ENCODE measurements at places on chromosomes 3 and 15.

GRCh38 chr3:177948716-177949425, 587.4 kb upstream of the KCNMB2 start:
- DNase-seq, result no peak

DNA sequence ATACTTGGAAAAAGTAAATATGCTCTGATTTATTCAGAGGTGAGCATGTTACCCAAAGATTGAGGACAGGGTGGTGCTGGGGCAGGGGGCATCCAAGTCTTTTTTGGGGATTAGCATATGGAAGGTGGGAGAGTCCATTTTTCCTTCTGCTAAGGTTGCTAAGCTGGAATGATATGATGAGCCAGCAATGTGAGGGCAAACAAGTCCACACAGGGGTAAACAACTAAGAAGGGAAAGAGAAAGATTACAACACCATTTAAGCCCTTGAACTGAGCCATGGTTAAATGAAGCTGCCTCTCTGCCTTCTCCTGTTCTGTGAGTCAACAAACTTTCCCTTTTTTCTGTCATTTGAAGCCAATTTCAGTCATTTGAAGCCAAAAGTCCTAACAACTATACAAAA, 89.0 kb downstream of the RPL22L1 start:
- DNase-seq, result no peak

DNA sequence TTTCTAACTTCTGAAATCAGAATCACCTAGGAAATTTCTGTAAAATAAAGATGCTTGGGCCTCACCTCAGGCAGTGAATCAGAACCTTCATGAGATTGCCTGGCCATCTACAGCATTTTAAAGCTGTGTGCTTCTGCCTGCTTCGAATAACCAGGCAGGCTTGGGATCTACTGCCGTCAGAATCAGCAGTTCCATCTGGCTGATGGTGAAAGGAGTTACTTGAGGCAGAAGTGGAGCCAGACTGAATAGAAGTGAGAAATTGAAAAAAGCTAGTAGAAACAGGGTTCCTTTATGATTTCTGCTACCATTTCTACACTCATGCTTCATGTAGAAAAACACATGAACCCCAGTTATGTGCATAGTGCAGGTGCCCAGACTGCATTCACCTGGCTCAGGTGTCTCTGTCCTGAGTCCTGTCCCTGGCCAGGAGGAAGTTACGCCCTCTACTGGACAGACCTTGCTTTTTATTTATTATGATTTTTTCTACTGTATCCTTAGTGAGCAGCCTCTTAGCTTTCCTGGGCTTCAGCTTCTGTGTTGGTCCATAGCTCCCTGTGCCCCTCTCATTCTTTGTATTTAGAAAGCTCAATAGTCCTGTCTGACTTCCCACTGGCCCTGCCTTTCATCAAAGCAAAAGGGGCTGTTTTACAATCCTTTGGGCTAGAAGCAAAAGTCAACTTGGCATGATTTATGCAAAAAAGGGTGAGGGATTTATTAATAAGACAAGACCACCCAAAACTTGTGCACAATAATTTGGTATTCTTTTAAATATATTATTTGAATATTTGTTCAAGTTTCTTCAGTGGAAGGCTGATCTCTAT, 200.8 kb upstream of the GOLGA6L4 start:
- no peak for DNase-seq

- no peak for DNase-seq
These were observed 130.3 kb downstream of the CHDH start for GRCh38 chr3:53715815-53716483.

DNA sequence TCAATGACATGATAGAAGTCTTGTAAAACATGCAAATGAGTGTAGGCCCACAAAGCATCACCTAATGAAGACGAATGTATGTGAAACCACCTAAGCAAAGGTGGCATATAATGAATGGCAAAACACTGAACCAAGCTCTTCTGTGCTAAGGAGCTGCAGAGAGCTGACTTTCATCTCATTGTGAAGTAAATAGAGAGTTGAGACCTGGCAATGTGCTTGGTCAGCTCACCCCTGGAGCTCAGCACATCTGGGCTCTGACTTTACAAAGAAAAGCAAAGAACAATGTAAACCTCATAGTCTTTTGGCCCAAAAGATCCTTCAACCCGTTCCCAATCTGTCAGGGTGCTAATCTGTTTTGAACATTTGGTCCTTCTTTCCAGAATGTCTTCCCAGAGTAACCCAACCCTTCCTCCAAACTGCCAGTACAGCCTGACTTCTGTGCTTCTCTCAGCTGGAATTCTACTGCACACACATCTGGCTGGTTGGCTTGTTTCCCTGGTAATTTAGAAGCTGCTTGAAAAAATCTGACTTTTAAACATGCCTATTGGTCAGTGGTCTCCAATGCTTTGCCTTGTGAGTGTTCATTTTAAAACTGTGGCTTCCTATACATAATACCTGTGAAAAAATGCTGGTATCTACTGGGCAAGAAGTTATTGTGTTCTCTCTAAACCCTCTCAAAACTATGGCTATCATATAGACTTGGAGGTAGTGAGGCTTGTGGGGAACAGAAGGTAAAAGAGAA, 101.7 kb downstream of the CD200R1L start:
- DNase-seq, result no peak

DNA sequence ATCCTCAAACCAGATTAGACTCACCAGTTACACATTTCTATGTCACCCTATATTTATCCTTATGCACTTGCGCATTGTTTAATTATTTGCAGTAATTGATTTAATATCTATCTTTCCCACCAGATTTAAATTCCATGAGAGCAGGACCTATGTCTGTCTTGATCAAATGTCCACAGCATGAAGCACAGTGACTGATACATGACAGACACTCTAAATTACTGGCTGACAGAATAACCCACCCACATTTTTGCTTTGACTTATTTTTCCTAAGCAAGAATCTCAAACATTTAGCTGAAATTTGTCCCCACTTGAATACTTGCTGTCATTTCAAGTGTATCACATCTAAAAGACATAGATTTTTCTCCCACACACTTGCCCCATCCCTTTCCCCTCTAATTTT, 7.5 kb downstream of the CD200R1 start:
- DNase-seq, result no peak

DNA sequence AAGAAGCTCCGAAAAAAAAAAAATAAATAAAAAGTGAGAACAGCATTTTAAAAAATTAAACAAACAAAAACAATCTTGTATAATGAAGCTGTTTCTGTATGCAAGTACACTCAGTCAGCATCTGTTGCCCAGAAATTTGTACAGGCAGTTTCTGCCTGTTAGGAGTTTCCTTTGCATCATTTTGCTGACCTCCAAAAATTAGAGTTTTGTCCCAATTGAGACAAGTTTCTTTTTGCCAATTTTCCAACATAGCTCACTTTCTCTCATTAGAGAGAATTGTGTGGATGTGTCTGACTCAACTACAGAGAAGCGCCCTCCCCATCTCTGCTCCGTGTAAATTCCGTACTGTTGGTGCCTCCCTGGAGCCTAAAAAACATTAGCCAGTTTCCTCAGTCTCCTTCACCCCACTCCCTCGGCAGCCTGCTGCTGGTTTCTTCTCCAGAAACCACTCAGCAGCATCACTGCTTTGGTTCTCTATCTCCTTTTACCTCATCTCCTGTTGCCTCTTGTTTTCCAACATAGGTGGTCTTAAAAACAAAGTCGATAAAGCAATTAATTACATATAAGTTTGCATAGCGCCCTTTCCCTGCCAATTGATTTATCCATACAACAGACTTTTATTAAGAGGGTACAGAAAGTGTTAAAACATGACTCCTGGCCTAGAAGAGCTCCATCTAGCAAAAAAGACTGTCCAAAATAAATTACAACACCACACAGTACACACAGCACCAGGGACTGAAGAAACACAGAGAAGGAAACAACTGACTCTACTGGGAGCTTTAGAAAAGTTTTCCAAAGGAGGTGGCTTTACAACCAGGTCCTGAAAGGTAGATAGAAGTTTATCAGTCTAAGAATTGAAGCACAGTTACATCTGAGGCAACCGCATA, 286.7 kb downstream of the SHOX2 start:
- no peak for DNase-seq

DNA sequence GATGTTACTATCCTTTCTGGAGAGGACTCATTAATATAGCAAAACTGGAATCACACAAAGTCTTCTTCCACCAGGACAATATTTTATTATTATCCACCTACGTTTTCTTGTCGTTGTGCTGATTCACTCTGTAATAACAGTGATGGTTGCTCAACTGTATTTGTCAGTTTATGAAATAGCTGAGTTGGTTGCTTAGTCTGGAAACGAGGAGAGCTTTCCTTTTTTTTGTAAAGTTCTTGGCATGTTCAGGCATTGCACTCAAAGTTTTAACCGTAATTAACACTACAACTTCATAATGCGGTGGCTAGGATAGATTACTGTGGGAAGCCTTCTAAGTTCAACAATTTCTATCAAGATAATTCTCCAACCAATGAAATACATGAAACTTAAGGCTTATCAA, 131.2 kb downstream of the RAP2B start:
- DNase-seq, result no peak

DNA sequence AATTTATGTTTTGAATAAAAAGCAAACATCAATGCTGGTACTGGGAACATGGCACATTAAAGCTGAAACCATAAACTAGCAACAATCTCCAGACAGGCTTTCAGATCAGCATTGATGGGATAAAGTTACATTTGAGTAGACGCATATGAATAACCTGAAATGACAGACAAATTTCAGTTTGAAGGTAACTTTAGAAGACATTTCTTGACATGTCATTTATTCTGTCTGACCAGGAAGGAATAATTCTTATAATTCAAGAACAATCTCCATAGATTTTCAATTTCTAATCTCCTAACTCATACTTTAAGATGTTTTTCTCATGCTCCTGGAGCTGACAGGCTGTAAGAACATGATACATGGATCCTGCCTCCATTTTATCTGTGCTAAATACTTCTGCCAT, 69.8 kb downstream of the PLCH1 start:
- DNase-seq, result no peak

DNA sequence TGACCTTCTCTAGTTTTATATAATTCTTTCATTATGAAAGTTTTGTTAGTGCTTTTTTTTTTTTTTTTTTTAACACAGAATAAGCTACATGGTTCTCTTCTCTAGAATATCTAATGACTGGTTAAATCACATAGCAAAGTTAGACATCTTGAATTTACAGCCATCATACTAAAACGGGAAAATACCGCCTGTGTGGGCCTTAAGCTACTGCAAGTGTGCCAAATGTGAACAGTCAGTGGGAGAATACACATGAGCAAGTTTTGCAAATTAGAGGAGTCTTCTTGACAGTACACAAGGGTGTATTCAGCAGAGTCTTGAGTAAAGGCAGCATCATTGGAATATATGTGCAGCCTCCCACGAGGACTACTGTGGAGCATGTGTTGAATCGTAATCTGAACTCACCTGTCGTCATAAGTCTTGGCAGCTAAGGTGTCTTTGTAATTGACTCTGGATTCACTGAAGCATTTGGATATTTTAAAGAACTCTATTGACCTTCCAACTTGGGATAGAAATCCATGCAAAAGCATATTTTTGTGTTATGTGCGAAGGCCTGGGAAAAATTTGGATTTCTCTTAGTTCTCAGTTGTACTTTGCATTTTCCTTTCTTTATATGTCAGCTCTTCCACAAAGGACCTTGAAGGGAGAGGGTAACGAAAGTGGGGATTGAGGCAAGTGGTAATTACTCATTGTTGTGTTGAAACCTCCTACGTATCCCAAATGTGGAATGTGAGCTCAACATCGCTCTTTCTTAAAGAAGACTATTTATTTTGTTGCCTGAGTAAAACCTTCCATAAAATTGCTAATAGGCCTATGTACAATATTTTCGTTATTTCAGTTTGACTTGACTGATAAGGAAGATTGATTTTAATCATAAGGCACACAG, 117.4 kb downstream of the ATG7 start:
- no peak for DNase-seq

- no peak for DNase-seq
These were observed 17.1 kb downstream of the STX19 start for GRCh38 chr3:94011233-94011711.

DNA sequence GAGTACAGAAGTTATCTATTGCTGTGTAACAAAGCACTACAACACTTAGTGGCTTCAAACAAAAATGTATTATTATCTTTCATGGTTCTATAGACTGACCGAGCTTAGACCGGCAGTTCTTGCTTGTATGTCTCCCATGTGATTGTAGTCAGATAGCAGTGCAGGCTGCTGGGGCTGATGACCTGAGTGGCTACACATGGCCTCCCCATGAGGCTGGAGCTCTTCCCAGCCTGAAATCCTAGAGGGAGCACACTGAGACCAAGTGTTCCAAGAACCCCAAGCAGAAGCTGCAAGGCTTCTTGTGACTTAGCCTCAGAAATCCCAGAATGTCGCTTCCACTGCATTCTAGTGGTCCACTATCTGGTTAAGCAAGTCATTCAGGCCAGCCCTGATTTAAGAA, 141.2 kb upstream of the TLE3 start:
- DNase-seq, result no peak

DNA sequence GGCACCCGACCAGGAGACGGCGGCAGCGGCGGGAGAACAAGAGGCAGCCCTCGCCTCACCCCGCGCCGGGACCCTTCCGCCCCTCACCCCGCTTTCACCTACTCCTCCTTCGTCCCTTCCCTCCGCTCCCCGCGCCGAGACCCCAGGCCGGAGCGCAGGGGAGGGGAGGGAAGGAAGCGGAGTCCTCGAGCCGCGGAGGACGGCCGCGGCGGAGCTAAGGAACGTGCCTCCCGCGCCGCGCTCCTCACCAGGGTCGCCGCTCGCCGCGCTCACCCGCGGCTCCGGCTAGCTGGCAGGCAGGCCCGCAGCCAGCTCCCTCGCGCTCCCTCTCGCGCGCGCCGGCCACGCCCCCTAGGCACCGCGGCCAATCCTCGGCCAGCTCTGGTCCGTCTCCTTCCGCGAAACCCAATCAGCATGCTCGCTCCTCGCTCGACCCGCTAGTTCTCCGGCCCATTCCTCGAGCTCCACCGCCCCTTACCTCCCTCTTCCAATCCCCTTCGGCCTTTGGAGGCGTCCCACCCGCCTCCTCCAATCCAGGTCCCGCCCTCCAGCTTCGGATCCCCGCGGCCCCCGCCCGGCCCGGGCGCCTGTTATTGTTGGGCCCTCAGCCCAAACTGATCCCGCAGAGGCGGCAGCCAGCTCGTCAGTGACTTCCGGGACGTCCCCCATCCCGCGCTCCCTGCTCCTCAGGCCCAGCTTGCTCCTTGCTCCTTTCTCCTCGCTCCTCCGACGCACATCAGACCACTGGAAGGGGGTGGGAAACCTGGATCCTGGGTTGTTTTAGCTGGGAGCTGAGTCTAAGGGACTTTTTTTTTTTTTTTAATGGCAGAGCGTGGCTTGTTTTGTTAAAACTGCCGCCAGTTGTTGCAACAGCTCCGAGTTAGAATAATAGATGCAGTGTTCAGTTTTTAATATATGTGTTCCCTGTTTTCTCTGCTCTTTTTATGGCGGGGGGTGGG, at the start of gene DCBLD2:
TSS of gene DCBLD2 (minus strand) at position 304 of the 959 bp plus-strand sequence. CDS start 369 bp downstream, outside the sequence.
- peak; percentile 96 for DNase-seq

- DNase-seq, result no peak
These were observed 37.2 kb upstream of the FHIT start for GRCh38 chr3:61288446-61288845.

DNA sequence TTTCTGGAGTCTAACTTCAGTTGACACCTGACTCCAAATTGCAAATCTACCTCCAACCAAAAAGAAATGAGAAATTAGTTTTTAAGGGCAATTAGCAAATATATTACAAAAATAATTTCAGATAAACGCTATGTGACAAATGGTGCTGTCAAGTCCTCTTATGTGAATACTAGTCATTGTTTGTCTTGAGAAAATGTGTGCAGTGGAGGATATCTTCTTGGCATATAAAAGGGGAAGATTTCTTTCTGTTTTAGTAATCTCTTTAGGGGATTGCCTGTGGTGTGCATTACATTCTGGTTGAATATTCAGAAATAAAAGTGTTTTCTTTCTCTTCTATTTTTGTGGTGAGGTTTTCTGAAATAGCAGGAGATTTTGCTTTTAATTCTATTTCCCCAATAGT, 3.0 kb upstream of the GCSAM start:
- no peak for DNase-seq

Data from right renal pelvis (tissue), 4 donors.